Cortex of kidney (tissue), 1 donor: ENCODE measurements at places on chromosomes 13 and 19.

- DNase-seq: no peak
These were observed 14.6 kb upstream of the TMTC4 start for GRCh38 chr13:100689191-100689590.

DNA sequence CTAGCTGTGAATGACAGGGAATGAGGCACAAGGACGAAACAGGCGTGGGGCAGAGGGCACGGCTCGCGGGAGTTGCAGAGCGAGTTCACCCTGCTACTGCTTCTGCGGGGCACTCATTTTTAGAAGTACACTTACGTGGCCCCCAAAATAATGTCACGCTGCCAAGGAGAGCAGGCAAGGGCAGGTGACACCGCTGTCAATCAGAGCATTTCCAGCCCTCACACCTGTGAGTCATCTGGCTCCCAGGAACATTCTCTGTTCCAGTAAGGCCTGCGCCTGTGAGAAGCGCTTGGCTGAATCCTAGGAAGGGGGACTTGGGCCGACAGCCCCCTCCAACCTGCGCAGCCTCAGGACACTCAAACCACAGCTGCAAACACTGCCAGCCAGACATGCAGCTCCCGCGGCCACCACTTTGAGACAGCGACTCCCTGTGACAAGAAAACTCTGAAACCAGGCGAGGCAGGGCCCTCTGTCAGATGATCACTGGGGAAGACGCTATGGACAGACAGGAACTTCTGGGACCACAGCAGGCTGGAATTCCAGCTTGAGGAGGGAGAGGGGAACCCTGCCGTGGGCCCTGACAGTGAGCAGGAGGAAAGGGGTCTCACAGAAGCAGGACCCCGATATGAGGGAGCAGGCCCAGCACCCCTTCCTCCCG lies 12.7 kb downstream of the DOT1L start:
- DNase-seq: no peak

DNA sequence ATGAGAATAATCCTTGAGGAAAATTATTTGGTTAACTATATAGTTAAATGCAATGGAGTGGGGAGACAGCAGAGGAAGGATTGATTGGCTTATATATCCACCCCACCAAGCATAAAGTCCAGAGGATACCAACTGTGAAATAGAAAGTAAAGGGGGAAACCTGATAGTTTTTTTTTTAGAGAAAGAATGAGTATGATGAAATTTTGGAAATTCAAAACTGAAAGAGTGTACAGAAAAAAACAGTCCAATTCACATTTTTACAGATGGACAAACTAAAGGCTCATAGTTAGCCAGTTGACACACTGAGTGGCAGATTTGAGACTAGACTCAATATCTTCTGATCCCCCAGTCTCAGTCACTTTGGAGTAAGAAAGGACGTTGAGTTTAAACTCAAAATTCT lies 51.1 kb downstream of the FNDC3A start:
- DNase-seq: no peak

- DNase-seq: no peak
These were observed 17.1 kb upstream of the IGLON5 start for GRCh38 chr19:51294211-51294976.

DNA sequence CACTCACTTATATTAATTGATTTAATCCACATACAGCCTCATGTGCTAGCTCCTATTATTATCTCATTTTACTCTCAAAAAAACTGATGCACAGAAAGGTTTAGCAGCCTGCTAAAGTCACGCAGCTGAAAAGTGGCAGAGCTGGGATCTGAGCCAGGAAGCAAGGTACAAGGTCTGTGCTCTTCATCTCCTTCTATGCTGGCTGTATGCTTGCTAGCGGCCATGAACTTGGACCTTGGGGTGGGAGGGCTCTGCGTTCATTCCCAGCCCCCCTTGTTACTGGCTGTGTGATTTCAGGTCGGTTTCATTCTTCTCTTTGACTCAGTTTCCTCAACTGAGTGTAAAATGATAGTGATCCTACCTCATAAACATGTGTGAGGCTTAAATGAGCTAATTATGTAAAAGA lies 69.8 kb downstream of the ALOX5AP start:
- DNase-seq: no peak

DNA sequence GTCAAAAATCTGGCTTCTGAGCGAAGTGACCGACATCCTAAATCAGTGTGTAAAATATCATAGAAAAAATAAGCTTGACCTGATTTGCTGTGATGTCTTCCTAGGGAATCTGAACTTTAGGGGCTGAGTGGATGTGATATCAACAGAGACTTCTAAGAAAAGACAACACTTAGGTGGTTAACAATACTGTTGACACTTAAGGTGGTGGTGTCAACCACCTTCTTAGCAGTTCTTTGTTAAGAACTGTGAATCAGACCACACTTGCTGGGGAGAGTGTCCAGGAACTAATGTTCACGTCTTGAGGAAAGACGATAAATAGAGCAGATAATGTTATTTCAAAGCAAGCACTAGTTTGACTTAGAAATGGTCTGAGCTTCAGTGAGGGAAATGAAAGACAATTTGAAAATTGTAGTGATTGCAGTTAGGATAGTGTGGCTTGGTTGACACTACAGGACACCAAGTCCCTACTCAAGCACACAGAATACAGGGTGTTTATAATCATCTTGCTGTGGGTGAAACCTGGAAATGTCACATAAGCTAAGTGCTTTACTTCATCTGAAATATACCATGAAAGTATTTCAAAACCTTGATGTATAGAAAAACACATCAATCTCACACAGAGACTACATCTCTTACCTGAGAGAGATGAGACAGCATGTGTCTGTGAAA lies 1936.5 kb downstream of the PCDH9 start:
- DNase-seq: no peak

- DNase-seq: no peak
These were observed 32.8 kb downstream of the GAS6 start for GRCh38 chr13:113831061-113831460.

- DNase-seq: no peak
These were observed 6.4 kb downstream of the ANGPTL4 start for GRCh38 chr19:8370176-8371010.

- no peak for DNase-seq
These were observed 82.4 kb downstream of the RYR1 start for GRCh38 chr19:38515896-38516295.

GRCh38 chr19:2274931-2275535 lies 6.9 kb downstream of the PEAK3 start:
- DNase-seq: no peak

- no peak for DNase-seq
These were observed 35.1 kb downstream of the LCP1 start for GRCh38 chr13:46146898-46147297.

GRCh38 chr19:39046037-39046821 lies 13.9 kb upstream of the FBXO27 start:
- DNase-seq: no peak

- no peak for DNase-seq
These were observed 1.6 kb downstream of the SOHLH2 start for GRCh38 chr13:36212789-36213188.

GRCh38 chr19:13154241-13154778 lies 4.1 kb downstream of the IER2 start:
- no peak for DNase-seq

DNA sequence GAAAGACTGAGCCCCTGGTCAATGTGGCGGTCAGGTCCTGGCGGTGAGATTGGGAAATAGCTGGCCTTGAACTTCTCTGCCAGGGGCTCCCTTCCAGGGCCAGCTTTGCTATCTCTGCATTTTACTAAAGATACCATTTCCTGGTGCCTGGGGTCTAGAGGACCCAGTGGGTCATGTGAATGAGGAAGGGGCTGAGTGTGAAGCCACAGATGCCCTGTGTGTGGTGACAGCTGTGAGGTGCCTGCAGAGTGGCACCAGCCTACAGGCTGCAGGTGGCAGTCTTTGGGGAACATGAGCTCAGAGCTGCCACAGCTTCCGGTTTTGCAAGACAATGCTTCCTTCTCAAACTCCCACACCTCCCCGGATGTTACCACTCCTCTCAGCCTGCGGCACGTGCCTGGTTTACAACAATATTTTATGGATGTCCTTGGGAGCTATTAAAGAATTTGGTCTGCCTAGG lies 5.2 kb upstream of the MLNR start:
- no peak for DNase-seq

DNA sequence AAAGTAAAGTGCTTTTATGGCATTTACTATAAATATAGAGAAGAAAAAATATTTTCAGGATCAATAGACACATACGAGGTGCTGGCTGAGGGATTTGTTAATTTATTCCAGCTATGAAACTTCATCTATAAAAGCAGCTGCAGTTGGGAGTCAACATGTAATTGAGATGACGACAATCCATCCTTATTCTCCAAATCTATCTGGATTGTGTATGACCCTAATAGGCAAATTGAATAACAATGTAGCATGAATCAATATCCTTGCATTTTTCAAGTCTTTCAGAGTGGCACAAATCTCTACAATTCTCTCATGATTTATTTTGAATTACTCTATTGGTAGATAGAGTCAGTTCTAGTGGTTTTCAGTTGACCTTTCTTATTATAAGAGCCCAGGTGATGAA lies 1296.5 kb upstream of the SPRY2 start:
- no peak for DNase-seq

DNA sequence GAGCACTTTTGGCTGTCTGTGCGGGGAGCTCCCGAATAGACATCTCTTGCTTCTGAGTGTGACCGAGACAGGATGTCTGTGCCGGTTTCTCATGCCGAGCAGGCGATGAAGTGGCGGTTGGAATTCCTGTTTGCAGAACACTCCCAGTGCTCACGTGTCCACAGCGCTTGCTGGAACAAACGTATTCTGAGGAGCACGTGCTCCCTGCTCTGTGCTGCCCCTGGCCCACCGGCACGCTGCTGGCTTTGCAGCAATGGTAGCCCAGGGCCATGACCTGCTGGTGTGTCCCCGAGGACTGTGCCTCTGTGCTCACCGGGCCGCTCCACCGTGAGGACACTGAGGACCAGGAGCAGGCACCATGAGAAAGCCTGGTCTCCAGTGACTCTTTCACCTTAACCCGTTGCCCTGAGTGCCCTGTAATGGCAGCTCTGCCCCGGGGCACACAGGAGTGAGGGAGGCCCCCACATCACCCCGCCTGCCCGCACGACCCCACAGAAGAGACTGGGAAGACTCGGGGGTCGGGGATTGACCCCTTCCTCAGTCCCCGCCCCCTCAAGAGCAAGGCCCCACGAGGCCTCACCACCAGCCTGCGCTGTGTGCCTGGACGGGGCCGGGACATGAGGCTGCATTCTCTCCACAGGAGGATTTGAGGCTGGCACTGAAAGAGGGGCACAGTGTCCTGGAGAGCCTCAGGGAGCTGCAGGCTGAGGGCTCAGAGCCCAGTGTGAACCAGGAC lies 40.0 kb upstream of the F7 start:
- DNase-seq: no peak

DNA sequence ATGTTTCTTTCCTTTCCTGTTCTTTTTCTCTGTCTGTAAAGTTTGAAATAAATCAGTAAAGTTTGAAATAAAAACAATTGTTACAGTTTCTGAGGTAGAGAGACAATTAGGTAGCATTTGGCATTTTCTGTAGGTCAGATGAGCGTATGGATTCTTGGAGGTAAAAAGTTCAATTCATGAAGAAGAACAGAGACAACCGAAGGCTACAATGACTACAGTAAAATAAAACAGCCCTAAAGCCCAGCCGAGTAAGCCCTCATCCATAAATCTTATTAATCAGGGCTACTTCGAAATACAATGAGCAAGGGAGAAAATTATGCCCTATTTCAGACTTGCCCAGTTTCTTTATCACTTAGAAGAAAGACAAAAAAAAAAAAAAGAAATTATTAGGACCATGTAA lies 941.9 kb upstream of the SLC10A2 start:
- DNase-seq: no peak

DNA sequence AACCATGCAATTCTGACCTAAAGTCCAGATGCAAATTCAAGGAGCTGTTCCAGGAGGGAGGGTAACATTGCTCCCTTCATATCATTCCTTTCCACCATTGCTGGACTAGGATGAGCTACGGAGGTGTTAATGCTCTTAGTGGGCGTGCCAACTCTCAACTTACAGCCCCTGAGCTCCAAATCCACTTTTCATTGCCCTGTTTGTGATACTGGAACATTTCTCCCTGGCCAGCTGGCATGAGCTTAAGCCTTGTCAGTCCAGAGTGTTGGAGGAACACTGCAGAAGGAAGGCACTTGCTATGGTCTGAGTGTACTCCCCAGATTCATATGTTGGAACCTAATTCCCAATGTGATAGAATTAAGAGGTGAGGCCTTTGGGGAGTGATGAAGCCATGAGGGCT lies 70.4 kb upstream of the FARP1 start:
- DNase-seq: no peak

GRCh38 chr13:22114630-22115311 lies 443.9 kb downstream of the FGF9 start:
- no peak for DNase-seq

GRCh38 chr19:47283405-47284059 lies 8.8 kb downstream of the INAFM1 start:
- DNase-seq: no peak

DNA sequence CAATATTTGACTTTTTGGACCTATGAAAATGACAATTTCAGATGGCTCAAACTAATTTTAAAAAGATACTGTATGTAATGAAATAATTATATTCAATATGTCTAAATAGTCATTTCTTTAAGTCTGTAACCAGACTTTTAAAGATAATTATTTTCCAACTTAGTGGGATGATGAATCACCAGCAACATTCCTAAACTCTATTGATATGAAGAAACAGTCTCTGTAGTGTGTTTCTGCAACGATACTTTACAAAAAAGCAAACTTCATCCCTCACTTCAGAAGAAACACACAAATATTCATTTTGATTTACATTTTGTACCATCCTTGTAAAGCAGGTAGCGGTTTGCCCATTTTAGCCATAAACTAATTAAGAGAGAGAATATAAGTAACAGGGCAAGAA lies 417.4 kb downstream of the EFNB2 start:
- DNase-seq: no peak

DNA sequence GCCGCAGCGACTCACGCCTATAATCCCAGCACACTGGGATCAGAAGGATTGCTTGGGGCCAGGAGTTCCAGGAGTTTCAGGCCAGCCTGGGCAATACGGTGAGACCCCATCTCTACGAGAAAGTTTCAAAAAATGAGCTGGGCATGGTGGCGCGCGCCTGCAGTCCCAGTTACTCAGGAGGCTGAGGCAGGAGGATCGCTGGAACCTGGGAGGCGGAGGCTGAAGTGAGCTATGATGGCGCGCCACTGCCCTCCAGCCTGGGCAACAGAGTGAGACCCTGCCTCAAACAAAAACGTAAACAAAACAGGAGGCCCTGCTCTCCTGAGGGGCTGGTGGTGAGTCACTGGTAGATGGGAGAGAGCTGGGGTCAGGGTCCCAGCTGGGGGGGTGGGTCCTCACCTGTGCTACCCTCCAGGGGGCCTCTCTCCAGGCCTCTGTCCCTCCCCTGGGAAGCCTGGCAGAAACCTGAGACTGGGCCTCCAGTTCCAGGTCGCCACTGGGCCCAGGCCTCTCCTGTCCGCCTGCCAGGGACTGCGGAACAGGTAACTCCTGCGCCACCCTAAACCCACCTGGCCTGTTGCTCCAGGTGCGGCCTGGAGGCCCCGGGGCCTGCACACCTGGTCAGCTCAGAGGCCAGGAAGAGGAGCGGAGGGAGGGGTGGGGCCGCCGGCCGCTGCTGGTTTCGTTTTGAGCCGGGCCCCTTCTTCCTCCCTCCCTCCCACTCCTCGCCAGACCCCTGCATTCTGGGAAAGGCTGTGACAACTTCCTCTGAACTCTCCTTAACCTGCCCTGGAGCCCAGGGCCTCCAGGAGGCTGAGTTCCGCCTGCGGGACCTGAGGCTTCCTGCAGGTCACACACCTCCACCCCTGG lies 17.2 kb upstream of the ZBTB7A start:
- DNase-seq: no peak

- DNase-seq: no peak
These were observed 12.2 kb downstream of the CIC start for GRCh38 chr19:42281146-42281826.

- no peak for DNase-seq
These were observed at the start of gene FRY for GRCh38 chr13:32031025-32031814. FRY (plus strand) TSS chr13:32031774; CDS start chr13:32031796, 22 bp downstream.

GRCh38 chr13:33050161-33050560 lies 33.9 kb downstream of the KL start:
- DNase-seq: no peak
